GM06990 (cell line): ENCODE measurements at places on chromosomes 2 and 18.

GRCh38 chr2:24512404-24512803 is 21.4 kb downstream of the NCOA1 start:
- no peak for DNase-seq

- DNase-seq = no peak
These were observed 278.2 kb downstream of the IKZF2 start for GRCh38 chr2:212873256-212873655.

- DNase-seq = no peak
These were observed 76.0 kb upstream of the XIRP2 start for GRCh38 chr2:166812166-166812891.

DNA sequence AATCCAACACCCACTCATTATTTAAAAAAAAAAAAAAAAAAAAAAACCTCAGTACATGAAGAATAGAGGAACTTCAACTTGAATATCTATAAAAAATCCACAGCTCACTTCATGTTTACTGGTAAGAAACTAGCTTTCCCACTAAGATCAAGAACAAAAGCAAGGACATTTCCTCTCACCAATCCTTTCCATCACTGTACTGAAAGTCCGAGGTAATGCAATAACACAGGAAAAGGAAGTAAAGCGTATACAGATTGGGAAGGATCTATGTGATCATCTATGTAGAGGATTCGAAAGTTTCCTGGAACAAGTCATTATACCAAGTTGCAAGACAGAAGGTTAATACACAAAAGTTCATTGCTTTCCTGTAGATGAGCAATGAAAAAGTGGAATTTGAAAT is 63.2 kb downstream of the ROCK2 start:
- DNase-seq = no peak

DNA sequence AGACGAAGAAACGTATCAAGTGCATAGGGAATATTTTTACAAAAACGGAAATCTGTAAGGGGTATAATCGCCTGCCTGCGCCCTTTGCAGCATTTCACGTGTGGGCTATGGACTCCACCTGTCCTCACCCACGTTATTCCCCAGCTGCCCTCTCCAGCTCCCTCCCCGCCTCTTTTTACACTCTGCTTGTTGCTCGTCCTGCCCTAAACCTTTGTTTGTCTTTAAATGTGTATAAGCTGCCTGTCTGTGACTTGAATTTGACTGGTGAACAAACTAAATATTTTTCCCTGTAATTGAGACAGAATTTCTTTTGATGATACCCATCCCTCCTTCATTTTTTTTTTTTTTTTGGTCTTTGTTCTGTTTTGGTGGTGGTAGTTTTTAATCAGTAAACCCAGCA is 169.4 kb upstream of the SIX3 start:
- no peak for DNase-seq

DNA sequence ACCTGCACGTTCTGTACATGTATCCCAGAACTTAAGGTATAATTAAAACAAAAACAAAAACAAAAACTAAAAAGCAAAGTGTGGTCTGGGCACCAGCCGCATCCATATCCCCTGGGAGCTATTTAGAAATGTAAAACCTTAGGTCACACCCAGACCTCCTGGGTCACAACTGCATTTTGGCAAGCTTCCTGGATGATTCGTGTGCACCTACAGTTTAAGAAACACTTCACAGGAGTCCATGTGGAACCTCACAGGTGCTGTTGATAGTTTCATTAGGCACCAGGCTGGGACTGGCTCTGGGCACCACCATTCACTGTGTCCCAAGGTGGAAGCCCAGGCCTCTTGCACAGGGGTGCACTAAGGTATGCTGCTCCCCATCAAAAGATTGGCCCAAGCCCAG is 103.6 kb upstream of the BOD1L2 start:
- no peak for DNase-seq

DNA sequence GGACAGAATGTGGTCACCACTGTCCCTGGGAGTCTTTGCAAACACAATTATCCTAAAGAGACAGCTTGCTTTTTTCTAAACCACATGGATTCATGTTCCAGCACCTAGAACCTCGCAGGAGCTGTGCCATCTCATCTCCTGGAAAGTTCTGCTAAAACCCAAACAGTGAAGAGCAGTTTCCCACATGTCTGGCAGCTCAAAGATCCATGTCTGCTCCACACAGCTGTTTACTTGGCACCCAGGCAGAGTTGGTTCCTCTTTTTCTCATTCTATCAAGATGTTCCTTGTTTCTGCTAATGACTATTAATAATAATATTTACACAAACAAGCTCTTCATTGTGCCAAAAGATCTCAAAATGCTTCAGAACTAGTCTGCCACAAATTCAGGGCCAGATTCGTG is 30.1 kb upstream of the PID1 start:
- DNase-seq = no peak
